ENCODE measurements at places on chromosomes 5 and 9. TPM values are rescaled to one million over a fixed set of nuclear protein-coding genes. Genes with fewer than 3 reads are reported as not detected.

DNA sequence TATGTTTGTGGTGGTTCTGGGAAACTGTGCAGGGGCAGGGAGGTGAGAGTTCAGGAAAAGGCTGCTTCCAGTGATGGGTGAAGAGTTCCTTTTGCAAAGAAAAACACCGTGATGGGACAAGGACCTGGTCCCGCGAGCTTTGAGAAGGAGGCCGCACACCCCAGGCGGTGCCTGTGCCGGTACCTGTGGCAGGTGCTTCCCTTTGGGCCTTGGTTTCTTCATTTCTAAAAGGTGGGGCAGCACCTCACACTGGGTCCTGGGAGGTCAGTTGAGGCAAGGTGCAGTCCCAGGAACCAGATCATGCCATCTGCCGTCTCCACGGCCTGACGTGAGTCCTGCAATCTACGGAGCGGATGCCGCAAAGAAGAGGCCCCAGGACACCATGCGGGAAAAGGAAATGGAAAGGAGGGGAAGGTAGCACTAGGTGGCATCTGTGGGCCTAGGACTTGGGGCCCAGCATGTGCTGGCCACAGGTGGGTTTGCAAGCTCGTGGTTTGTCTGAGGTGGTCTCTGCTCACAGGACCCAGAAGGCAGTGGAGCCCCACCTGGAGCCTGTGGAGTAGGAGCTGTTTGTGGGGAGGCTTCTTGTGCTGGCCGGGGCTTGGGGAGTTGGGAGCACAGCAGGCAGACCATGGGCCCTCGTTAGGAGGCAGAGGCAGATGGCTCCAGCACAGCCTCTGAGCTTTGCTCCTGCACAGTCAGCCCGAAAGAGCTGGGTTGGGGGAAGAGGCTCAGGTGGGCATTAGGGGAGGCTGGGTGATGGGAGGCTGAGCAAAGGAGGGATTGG, 131.6 kb downstream of the CACNA1B start:
- DNase-seq = no peak

DNA sequence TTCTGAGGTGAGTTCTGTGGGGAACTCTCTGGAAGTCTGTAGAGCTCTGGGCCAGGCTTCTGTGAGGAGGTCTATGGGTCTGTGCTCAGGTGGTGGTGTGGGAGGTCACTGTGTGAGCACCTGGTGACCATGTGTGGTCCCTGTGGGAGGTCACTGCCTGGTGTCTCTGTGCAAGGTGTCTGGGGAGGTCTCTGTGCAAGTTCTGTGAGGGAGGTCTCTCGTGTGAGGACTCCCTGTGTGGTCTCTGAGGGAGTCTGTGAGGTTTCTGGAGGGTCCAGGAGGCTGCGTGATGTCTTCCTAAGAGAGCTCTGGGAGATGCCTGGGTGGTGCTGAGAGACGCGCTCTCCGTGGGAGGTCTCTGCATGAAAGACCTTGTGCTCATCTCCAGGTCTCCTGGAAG, 6.0 kb upstream of the SPATA31E1 start:
- no peak for DNase-seq

- DNase-seq = peak; percentile 39
Measured at GRCh38 chr9:132800038-132800648, 77.9 kb downstream of the AK8 start.

- no peak for DNase-seq
Measured at GRCh38 chr9:112028242-112029221, 131.9 kb downstream of the UGCG start.

DNA sequence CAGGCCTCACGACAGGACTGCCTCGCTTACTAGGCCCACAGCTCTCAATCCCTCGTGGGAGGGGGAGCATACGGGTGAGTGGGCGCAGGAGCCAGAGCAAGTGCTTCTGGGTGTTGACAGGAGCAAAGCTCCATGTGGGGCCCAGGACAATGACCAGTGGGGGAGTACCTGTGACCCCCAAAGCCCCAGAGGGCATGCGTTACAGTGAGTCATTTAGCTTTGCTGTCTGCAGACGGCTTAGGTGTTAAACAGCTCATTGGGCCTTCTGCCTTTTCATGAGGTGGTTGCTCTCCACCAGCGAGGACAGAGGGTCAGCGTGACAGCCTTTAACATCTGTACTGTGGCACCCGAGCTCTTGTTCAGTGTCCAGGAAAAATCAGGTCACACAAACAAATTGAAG, 78.2 kb downstream of the GRAMD2B start:
- DNase-seq = no peak

DNA sequence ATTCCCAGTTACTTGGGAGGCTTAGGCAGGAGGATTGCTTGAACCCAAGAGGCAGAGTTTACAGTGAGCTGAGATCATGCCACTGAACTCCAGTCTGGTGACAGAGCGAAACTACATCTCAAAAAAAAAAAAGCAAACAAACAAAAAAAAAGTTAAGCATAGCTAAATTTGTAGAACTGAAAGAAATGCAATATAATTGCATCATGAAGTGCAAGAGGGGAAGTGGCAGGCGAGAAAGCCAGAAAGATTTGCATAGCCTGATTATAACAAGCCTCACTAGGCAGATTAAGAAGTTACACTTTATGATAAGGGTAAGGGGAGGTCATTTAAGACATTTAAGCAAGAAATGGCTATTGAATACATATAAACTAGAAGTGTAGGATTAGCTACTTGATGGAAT, 187.1 kb downstream of the EDIL3 start:
- DNase-seq = no peak

- DNase-seq = no peak
Measured at GRCh38 chr5:139368613-139369012, 14.5 kb downstream of the SLC23A1 start.

GRCh38 chr5:172503925-172504700, 49.8 kb upstream of the SH3PXD2B start:
- no peak for DNase-seq

The SPEF2 gene
- 38.2 TPM for polyA plus RNA-seq

The FABP6 gene
- not detected for polyA plus RNA-seq

The OR1J2 gene
- polyA plus RNA-seq = not detected

DNA sequence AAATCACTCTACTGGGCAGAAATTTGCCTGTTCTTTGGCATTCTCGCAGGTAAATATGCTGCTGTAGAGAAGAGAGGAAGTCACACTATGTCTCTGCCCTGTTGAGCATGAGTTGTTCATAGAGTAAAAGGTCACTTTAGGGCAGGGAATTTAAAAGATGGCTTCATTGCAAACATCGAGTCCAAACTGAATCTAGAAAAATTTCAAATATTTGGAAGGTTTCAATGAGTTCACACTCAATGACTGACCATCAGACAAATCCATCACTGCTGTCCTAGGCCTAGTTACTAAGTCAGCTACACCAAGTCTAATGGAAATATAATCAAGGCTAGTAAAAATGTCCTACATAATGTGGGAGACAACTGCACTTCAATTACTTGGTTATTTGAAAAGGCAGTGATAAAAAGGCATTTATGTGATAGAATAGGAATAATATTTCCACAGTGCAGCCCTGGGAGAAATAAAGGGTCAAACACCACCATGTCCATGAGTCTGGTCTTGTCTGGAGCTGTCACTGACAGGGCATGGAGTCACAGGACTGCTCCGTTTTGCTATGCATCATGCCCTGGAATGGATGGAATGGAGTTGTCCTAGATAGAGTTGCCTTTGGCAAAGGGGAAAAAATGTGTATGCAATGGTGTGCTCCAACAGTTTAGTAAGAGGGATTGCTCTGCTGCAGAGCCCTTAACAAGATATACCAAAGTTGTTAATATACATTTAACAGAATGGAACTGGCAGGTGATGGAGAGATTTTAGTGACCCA, 218.5 kb upstream of the DAPK1 start:
- no peak for DNase-seq

DNA sequence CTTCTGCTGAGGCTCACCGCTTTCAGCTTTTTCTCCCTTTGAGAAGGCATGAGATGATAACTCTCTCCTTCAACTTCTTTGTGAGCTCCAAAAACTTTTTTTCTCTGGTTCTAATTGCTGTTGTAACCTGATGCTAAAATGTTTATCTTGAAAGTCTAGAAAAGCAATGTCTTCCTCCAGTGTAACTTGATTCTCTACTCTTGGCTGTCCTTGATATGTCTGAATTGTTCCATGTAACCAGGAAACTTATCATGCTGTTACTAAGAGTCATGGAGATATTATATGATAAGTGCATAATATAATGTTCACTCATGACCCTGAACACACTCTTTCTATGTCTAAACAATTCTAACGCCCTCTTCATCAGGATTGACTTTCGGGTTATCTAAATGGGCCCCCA, 128.0 kb upstream of the ABCA1 start:
- DNase-seq = no peak

DNA sequence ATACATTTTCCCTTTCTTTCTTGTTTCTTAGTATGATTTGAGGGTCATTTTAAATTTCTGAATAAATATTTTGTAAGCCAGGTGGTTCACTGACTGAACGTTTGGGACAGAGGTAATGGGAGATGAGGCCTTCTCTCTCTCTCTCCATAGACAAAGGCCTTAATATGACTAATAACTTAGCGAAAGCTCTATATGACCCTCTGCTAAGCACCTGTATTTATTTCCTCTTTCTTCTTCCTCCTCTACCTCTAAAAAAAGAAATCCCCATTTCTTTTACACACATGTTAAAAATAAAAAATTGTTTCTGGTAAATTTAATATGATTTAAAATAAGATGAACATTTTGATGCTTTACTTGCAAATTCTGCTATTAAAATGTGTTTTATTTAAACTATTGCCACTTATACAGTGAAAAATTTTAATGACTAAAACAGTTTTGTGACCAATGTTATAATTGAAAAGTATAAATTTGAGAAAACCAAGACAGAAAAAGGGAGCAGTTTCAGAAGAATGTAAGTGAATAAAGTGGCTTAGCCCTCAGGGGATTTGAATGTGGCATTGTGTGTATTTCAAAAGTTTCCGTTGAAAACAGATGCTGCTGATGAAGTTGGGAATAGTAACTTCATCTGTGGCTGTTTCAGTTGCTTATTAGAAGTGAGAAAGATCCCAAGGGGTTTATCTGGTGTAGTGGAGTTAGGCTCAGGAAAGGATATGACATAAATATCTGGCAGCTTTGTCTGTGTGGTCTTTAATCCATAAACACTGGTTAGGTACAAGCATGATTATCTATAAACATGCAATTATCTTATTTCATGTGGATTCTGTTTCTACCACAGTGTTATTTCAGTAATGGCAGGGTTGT, 128.6 kb upstream of the GRHPR start:
- no peak for DNase-seq

GRCh38 chr5:173512637-173513435, 103.6 kb downstream of the BOD1 start:
- no peak for DNase-seq

- no peak for DNase-seq
Measured at GRCh38 chr9:107559494-107560086, 70.0 kb upstream of the KLF4 start.

DNA sequence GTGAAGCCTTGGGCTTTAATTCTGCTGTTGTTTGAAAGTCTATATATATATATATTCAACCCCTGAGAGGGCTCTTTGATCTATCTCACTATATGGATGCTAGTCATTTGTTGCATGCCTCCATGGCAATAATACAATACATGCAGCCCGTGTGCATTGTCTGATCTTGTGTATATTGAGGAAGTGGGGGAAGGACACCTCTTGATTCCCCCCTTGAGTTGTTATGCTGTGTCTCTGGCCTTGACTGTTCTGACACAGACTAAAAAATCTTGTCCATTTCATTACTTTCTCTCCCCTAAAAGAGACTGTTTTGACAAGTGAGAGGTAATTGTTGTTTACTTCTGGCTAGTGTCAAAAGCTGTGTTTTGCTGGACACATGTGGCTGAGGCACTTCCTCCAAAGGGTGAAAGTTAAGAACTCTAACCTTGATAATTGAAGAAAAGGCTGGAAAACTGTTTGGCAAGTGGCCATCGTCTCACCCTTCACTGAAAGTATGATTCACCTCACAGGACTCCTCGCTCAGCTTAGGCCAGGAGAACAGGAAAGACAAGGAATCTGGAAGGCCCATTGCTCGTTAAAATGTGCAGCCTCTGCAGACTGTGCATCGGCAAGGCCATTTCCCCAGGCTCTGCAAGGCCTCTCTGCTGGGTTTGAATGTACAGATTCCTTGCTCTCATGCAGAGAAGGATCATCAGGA, 304.0 kb downstream of the PRELID2 start:
- DNase-seq = no peak

DNA sequence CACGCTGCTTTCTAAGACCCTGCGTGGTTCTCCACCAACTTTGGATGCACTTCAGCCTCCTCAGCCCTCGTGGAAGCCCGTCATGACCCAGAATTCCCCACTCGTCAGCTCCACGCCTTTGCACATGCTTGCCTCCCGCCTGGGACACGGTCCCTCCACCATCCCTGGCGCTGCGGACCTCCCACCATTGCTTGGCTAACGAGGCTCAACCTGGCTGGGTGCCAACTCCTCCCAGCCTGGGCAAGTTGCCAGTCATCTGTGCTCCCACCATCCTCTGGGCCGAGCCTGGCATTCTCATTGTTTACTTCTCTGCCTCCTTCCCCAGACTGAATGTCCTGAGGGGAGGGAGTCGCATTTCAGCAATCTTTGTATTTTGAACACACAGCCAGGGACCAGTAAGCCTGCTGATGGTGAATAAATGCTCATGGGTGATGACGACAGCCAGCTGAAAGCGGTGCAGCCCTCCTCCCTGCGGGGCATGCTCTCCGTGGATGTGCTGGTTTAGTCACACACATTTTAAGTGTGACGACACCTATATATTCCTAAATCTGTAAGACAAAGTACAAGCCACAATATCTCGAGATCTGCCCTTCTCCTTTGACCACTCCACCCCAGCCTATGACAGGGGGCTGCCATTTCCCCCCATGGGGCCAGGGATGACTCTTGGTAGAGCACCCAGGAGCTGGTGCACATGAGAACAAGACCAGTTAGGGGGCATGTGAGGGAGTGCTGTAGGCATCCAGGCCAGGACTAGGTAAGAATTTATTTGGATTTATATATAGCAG, 37.6 kb downstream of the ANKRD33B start:
- no peak for DNase-seq

DNA sequence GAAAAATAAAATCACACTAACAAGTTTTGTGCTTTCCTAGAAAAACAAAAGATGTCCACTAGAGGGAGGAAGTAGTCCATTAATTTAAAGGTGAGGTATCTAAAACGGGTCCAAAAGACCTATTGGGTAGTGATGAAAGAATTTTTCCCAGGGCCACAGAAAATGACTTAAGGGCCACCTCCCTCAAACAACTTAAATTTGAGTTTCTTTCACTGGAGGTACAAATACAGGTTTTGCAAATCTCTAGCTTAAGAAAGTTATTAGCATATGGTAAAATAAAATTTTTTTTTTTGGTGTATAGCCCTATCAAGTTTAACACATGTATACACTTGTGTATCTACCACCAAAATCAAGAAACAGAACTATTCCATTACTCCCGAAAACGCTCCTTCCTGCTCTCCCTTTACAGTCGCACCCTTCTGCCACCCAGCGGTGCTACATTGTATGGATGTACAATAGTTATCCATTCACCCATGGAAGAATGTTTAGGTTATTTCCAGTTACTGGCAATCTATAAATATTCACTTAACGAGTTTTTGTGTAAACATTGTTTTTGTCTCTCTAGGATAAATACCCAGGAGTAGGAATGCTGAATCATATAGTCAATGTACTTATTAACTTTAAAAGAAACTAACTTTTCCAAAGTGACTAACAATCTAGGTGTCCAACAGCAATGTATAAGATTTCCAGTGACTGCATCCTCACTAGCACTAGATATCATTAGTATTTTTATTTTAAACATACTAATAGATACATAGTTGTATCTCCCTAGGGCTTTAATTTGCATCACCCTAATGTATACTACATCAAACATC, 21.9 kb downstream of the DEPDC1B start:
- no peak for DNase-seq

GRCh38 chr9:35010351-35010958, 20.9 kb downstream of the DNAJB5 start:
- no peak for DNase-seq

All from left renal cortex interstitium (tissue), 4 donors.